ENCODE measurements at places on chromosomes 3 and 15.

GRCh38 chr3:188068342-188068741 lies 85.6 kb upstream of the LPP start:
- H3K27ac ChIP-seq, result no peak overlapping the region
- no peaks in the 10 kb centered on the region for H3K27me3 ChIP-seq
- no peak overlapping the region for H3K4me3 ChIP-seq
- no peaks in the 10 kb centered on the region for H3K4me1 ChIP-seq
- no peak for DNase-seq

GRCh38 chr15:55267401-55268175 lies 22.0 kb downstream of the RAB27A start:
- H3K27me3 ChIP-seq, result no peaks in the 10 kb centered on the region
- H3K27ac ChIP-seq, result peak overlapping the region; percentile 40

GRCh38 chr3:107328069-107328468 lies 49.2 kb upstream of the CCDC54 start:
- H3K27ac ChIP-seq, result no peak overlapping the region
- H3K4me3 ChIP-seq, result no peak overlapping the region
- H3K27me3 ChIP-seq, result no peaks in the 10 kb centered on the region
- no peaks in the 10 kb centered on the region for H3K36me3 ChIP-seq
- DNase-seq, result no peak

DNA sequence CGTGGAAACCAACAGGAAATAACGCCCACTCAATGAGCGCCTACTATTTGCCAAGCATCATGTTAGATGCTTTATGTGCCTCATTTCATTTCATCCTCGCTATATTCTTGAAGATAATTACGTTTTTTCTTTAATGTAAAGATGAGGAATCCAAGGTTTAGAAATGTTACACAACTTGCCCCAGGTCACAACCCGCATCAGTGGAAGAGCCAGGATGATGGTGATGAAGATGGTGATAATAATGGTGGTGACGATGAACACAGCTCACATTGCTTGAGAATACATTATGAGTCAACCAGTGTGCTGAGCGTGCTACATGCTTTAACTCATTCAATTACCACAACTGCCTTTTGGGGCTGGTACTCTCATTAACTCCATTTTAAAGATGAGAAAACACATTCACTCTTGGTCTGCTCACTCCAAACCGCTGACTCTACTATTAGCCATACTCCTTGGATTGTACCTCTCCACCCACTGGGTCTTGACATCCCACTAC lies 21.5 kb upstream of the MYO1E start:
- no peaks in the 10 kb centered on the region for H3K36me3 ChIP-seq
- no peak overlapping the region for H3K27ac ChIP-seq
- H3K27me3 ChIP-seq, result no peaks in the 10 kb centered on the region

DNA sequence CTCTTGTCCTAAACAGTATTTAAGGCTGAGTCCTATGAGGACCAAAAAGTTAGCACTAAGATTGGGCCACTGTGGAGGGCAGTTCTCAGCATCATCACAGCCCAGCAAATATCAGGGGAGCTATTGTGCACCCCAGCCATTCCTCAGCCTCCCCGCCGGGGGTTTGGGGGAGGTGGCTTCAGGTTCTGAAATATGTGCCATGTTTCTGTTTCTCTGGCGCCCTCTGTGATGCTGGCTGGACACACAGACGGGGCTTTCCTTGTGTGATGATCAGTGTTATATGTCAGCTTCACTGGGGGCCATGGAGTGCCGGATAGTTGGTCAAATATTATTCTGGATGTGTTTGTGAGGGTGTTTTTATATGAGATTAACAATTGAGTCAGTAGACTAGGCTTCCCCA lies 106.8 kb downstream of the GABRG3 start:
- no peak overlapping the region for H3K27ac ChIP-seq
- no peaks in the 10 kb centered on the region for H3K36me3 ChIP-seq
- no peak overlapping the region for H3K4me3 ChIP-seq
- H3K27me3 ChIP-seq, result no peaks in the 10 kb centered on the region

DNA sequence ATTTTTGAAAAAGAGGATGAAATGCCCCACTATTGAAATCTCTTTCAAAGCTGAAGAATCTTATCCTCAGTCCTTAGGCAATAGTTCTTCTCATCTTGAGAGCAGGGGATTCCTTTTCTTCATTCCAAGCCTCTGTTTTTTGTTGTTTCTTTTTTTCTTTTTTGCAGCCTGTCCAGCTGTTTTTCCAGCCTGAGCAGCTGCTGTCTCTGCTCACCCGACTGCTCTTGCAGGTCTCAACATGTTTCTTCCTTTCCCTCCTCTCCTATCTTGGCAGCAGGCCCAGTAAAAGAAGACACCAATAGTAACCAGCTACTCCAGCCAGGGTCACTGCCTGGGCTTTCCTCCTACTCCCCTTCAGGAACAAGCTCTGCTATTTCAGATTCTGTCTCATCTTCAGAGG lies 23.8 kb downstream of the MEX3B start:
- peak overlapping the region; percentile 32 for H3K27ac ChIP-seq
- no peaks in the 10 kb centered on the region for H3K4me1 ChIP-seq
- H3K4me3 ChIP-seq, result no peak overlapping the region
- no peaks in the 10 kb centered on the region for H3K27me3 ChIP-seq
- no peaks in the 10 kb centered on the region for H3K36me3 ChIP-seq

DNA sequence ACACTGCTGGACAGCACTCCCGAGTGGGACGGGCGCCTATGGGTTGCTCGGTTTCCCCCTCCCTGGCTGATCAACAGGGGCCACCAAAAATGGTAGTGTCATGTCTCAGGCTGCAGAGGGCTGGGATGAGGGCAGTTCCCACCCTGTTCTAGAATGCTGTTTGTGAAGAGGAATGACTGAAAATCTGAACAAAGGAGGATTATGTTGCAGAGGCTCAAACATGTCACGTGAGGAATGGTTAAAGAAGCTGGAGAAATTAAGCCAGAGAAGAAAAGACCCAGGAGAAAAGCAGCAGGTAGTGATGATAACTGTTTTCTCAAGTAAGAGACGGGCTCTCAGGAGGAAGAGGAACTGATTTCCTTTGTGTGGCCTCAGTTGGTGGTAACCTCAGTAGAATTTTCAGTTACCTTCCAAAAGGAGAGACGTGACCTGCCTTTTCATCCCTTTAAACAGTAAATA lies 10.4 kb downstream of the SPG21 start:
- H3K27me3 ChIP-seq, result no peaks in the 10 kb centered on the region
- no peak overlapping the region for H3K27ac ChIP-seq
- DNase-seq, result no peak
- H3K4me1 ChIP-seq, result no peaks in the 10 kb centered on the region

- H3K27me3 ChIP-seq, result no peaks in the 10 kb centered on the region
- H3K27ac ChIP-seq, result peak overlapping the region; percentile 93
- H3K4me1 ChIP-seq, result peaks cover 3% of the 10 kb centered on the region
- H3K4me3 ChIP-seq, result peak overlapping the region; percentile 71
- H3K36me3 ChIP-seq, result no peaks in the 10 kb centered on the region
Measured at GRCh38 chr15:91853948-91854638, 585 bp downstream of the SLCO3A1 start.

- DNase-seq, result no peak
- H3K27me3 ChIP-seq, result no peaks in the 10 kb centered on the region
- H3K4me3 ChIP-seq, result no peak overlapping the region
- peak overlapping the region; percentile 90 for H3K27ac ChIP-seq
Measured at GRCh38 chr3:4995500-4996053, 16.3 kb downstream of the BHLHE40 start.

DNA sequence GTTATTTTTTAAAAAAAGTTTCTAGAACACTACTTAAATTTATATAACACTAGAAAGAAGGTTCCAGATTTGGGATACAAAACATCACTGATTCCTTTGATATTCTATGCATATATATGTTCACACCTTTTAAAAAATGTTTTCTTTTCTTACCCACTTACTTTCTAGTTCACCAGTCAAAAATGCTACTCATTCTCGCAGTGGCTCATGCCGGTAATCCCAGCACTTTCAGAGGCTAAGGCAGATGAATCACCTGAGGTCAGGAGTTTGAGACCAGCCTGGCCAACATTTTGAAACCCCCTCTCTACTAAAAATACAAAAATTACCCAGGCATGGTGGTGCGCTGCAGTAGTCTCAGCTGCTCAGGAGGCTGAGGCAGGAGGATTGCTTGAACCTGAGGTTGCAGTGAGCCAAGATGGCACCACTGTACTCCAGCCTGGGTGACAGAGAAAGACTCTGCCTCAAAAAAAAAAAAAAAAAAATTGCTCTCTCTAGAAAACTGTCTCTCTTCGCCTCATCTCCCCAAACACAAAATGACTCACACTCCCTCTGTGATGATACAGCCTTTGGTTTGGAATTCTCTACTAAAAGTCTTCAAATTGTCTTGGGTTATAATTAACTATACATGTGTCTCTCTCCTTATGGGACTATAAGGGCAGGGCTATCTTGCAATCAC lies 52.6 kb upstream of the TGFBR2 start:
- no peak for DNase-seq
- H3K4me1 ChIP-seq, result no peaks in the 10 kb centered on the region
- H3K27me3 ChIP-seq, result no peaks in the 10 kb centered on the region
- H3K27ac ChIP-seq, result no peak overlapping the region
- no peaks in the 10 kb centered on the region for H3K36me3 ChIP-seq

- H3K4me3 ChIP-seq, result no peak overlapping the region
- no peaks in the 10 kb centered on the region for H3K27me3 ChIP-seq
- H3K36me3 ChIP-seq, result no peaks in the 10 kb centered on the region
- no peak for DNase-seq
- H3K27ac ChIP-seq, result no peak overlapping the region
Measured at GRCh38 chr15:73389539-73389938, 20.8 kb upstream of the HCN4 start.

GRCh38 chr15:75791337-75791713 lies 51.9 kb upstream of the UBE2Q2 start:
- no peak for DNase-seq
- H3K4me3 ChIP-seq, result no peak overlapping the region
- H3K27ac ChIP-seq, result no peak overlapping the region
- H3K36me3 ChIP-seq, result no peaks in the 10 kb centered on the region

GRCh38 chr3:71277341-71277740 lies 306.2 kb downstream of the FOXP1 start:
- H3K4me1 ChIP-seq, result no peaks in the 10 kb centered on the region
- H3K27me3 ChIP-seq, result no peaks in the 10 kb centered on the region
- no peak for DNase-seq
- no peaks in the 10 kb centered on the region for H3K36me3 ChIP-seq

GRCh38 chr3:115623044-115623868 lies at the start of gene GAP43:
Gene GAP43 (plus strand): TSS chr3:115623510. CDS start chr3:115623690, 180 bp downstream.
- no peak within 1 kb of the TSS for H3K27ac ChIP-seq
- H3K36me3 ChIP-seq, result no peaks in the 10 kb centered on the region
- H3K4me1 ChIP-seq, result no peaks in the 10 kb centered on the region
- peak within 1 kb of the TSS; percentile 55 for H3K4me3 ChIP-seq
- no peak for DNase-seq

DNA sequence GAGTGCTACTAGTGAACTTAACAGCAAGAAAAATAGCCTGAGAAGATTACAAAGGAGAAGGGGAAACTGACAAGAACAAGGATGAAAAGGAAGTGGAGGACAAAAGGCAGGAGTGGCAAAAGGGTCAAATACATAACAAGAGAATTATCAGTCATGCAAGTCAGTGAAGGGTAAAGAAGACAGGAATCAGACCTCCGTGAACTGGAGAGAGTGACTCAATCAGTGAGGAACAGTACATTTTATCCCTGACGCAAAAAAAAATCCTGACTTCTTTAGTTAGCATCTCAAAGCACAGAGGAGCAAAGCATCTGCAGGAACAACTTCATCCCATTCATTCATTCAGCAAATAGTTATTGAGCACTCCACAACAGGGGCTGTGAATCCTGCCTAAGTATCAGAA lies 97.8 kb downstream of the SST start:
- DNase-seq, result no peak
- H3K27ac ChIP-seq, result no peak overlapping the region
- H3K4me1 ChIP-seq, result peaks cover 5% of the 10 kb centered on the region
- H3K4me3 ChIP-seq, result no peak overlapping the region
- H3K36me3 ChIP-seq, result no peaks in the 10 kb centered on the region

DNA sequence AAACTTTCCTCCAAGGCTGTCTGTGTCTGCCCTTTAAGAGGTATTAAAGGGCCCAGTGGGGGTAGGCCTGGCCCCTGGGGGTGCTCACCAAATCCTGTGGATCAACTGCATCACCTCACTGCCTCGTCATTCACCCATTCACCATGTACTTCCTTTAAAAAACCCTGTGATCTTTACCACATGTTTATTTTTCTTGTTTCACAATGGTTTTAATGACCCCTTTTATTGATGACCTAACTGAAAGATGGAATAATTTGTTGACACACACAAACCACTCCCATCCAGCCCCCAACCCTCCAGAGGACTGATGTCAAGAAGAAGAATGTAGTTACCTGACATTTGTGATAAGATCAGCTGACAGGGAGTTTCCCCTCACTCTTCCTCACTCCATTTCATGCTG lies 40.8 kb downstream of the KCNAB1 start:
- no peaks in the 10 kb centered on the region for H3K36me3 ChIP-seq
- H3K27me3 ChIP-seq, result no peaks in the 10 kb centered on the region
- no peak for DNase-seq
- no peaks in the 10 kb centered on the region for H3K4me1 ChIP-seq
- no peak overlapping the region for H3K27ac ChIP-seq

- H3K27me3 ChIP-seq, result no peaks in the 10 kb centered on the region
- H3K4me1 ChIP-seq, result no peaks in the 10 kb centered on the region
- no peaks in the 10 kb centered on the region for H3K36me3 ChIP-seq
- no peak overlapping the region for H3K4me3 ChIP-seq
- H3K27ac ChIP-seq, result no peak overlapping the region
- DNase-seq, result peak; percentile 29
Measured at GRCh38 chr3:36172699-36173098, 207.6 kb upstream of the STAC start.

- H3K4me3 ChIP-seq, result no peak overlapping the region
- no peak for DNase-seq
- no peaks in the 10 kb centered on the region for H3K36me3 ChIP-seq
Measured at GRCh38 chr15:81642451-81642990, 268.5 kb upstream of the TMC3 start.

DNA sequence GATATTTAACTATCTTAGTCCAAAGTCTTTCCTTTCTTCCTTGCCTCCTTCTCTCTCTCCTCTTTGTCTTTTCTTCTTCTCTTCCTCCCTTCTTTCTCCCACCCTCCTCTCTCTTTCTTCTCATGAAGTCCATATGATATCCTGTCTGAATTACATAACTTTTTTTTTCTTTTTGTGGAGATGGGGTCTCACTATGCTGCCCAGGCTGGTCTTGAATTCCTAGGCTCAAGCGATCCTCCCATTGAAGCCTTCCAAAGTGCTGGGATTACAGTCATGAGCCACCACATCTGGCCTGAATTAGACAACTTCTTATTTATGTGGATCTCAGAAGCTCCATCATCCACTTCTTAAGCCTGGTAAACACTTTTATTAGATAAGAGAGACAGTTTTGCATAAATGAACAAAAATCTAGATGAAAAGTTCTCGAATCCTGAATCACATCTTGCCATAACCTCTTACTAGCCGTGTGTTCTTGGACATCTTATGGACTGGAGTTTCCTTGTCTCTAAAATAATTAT lies 206.5 kb downstream of the LPP start:
- H3K27ac ChIP-seq, result no peak overlapping the region
- H3K27me3 ChIP-seq, result no peaks in the 10 kb centered on the region
- no peak for DNase-seq
- no peaks in the 10 kb centered on the region for H3K4me1 ChIP-seq

GRCh38 chr15:78234515-78235040 lies at the start of gene ACSBG1:
Gene ACSBG1 (minus strand): TSS chr15:78234565. CDS start chr15:78234501, 64 bp downstream.
- H3K36me3 ChIP-seq, result no peaks in the 10 kb centered on the region
- DNase-seq, result no peak
- no peak within 1 kb of the TSS for H3K4me3 ChIP-seq
- H3K27ac ChIP-seq, result no peak within 1 kb of the TSS
- no peaks in the 10 kb centered on the region for H3K4me1 ChIP-seq

GRCh38 chr3:111714305-111714704 lies 119.2 kb upstream of the ZBED2 start:
- no peak overlapping the region for H3K27ac ChIP-seq
- H3K4me1 ChIP-seq, result no peaks in the 10 kb centered on the region
- DNase-seq, result no peak
- H3K27me3 ChIP-seq, result no peaks in the 10 kb centered on the region
- H3K4me3 ChIP-seq, result no peak overlapping the region
- no peaks in the 10 kb centered on the region for H3K36me3 ChIP-seq

Data from breast epithelium (tissue), 4 donors.